ENCODE measurements at places on chromosomes 4 and X. TPM values are rescaled to one million over a fixed set of nuclear protein-coding genes. Genes with fewer than 3 reads are reported as not detected.

GRCh38 chr4:17758485-17758884 is 22.9 kb downstream of the FAM184B start:
- no peak overlapping the region for H3K4me3 ChIP-seq
- H3K4me1 ChIP-seq: no peaks in the 10 kb centered on the region
- H3K27me3 ChIP-seq: peaks cover 10% of the 10 kb centered on the region
- H3K36me3 ChIP-seq: no peaks in the 10 kb centered on the region
- no peak overlapping the region for H3K27ac ChIP-seq

- H3K4me3 ChIP-seq: no peak overlapping the region
- no peak overlapping the region for H3K27ac ChIP-seq
- H3K27me3 ChIP-seq: no peaks in the 10 kb centered on the region
- H3K36me3 ChIP-seq: no peaks in the 10 kb centered on the region
These were observed 93.2 kb downstream of the IL1RAPL2 start for GRCh38 chrX:104659005-104659744.

DNA sequence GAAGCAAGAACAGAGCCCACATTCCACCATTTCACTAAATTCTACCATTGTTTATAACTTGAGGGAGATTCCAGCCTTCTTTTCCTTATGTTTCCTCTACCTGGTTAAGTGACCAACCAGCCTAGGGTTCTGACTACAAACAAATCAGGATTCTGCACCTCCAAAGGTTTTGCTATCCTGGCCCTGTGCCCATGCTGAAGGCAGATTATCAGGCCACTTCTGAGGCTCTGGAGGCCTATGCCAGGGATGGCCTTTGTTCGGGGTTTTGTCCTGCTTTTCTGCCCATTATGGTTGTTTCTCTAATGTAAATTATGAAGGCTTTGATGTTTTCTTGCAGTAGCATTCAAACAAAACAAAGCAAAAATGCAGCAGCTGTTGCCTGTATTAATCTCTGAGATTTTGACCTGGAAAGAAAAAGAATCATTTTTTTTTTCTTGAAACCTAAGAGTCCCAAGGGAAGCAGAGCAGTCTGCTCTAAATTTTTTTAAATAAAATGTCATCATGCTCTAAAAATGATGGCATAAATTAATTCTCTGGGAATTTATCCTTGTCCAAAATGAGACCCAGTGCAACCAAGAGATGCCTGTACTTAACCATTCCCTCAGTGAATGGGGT is 55.6 kb downstream of the RNF150 start:
- no peak overlapping the region for H3K27ac ChIP-seq
- no peaks in the 10 kb centered on the region for H3K27me3 ChIP-seq
- DNase-seq: no peak
- no peaks in the 10 kb centered on the region for H3K4me1 ChIP-seq
- no peaks in the 10 kb centered on the region for H3K36me3 ChIP-seq

GRCh38 chrX:10529344-10529743 is 91.0 kb downstream of the MID1 start:
- no peak overlapping the region for H3K27ac ChIP-seq
- no peaks in the 10 kb centered on the region for H3K4me1 ChIP-seq
- no peaks in the 10 kb centered on the region for H3K27me3 ChIP-seq
- H3K36me3 ChIP-seq: no peaks in the 10 kb centered on the region
- DNase-seq: no peak

GRCh38 chrX:136211766-136212556 is 39.2 kb downstream of the MAP7D3 start:
- DNase-seq: no peak
- no peaks in the 10 kb centered on the region for H3K27me3 ChIP-seq
- no peaks in the 10 kb centered on the region for H3K4me1 ChIP-seq
- no peak overlapping the region for H3K4me3 ChIP-seq

The VEGFD gene
- not detected for total RNA-seq

The CXCL8 gene
- total RNA-seq: 10.8 TPM

The FHDC1 gene
- 0.05 TPM for total RNA-seq

The REPS2 gene
- not detected for total RNA-seq

All from activated CD4-positive, alpha-beta T cell treated with anti-CD3 and anti-CD28 coated beads, Interleukin-2, amount 10 ng/mL, durations not matched to agents 24 days and 14 days (primary cell).